ENCODE measurements at places on chromosomes 3 and 15.

DNA sequence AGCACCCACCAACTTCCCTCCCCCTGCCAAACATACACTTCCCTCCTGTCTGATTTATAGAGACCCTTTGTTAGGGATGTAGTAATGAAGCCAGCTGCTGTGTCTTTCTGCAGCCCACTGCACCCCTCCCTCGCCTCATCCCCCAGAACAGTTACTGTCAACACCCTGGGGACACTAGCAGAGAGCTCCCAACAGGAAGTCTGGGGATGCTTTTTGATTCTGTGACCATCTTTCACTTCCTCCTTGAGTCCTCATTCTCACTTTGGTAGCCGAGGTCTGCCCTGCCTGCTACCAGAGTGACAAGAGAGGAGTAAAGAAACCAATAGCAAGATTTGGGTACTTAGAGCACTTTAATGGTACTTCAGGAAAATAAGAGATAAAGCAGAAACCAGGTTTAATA lies 201.6 kb downstream of the SATB1 start:
- no peak for DNase-seq

DNA sequence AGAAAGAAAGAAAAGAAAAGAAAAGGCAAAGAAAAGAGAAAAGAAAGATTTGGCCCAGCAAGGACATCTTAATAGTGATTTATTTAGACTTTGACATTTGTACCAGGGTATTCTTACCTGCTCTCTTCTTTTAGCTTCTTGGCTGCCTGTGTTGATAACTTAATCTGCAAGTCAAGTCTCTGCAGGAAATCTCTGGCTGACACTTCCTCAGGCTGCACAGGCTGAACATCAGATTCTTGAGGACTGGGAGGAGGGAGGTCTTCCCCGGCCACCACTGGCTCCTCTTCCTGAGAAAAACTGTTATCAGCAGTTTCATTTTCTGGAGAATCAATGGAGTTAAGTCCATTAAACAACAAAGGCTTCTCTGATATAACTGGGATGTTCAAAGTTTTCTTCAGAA lies 12.8 kb downstream of the LYSMD2 start:
- peak; percentile 24 for DNase-seq

DNA sequence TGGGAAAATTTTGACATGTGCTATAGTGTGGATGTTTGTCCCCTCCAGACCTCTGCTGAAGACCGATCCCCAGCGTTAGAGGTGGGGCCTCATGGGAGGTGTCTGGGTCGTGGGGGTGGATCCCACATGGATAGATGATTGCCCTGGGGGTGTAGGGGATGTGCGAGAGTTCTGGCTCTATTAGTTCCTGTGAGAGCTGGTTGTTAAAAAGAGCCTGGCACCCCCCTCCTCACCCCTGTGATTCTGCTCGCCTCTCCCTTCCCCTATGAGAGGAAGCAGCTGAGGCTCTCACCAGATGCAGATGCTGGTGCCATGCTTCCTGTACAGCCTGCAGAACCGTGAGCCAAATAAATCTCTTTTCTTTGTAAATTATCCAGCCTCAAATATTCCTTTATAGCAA lies 67.4 kb downstream of the ATP10A start:
- no peak for DNase-seq

DNA sequence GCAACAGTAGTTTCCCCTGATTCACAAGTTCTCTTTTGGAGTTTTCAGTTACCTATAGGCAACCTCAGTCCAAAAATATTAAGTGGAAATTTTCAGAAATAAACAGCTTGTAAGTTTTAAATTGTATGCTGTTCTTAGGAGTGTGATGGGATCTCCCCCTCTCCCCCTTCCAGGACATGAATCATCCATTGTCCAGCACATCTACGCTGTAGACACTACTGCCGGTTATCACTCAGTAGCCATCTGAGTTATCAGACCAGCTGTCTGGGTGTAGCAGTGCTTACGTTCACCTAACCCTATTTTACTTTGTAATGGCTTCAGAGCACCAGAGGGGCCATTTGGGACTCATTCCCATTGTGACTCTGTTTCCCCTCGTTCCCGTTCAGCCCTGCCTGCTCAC lies 96.7 kb upstream of the PLXNA1 start:
- no peak for DNase-seq

DNA sequence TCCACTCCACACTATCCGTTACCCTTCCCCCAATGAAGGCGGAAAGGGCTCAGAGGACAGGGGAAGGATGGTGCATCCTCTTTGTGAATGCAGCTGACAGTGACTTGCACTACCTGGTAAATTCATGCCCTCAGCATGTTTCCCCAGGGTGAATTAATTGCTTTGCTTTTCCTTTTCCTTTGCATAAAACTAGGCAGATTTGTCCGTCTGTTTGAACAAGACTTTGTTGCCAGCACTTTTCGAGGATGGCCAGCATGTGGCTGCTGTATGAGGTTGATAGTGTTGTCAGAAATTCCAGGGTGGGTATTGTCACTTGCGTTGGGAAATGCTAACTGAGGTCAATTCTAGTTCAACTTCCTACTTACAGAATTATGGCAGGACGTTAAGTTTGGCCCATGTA lies 79.0 kb upstream of the RARB start:
- DNase-seq, result no peak

DNA sequence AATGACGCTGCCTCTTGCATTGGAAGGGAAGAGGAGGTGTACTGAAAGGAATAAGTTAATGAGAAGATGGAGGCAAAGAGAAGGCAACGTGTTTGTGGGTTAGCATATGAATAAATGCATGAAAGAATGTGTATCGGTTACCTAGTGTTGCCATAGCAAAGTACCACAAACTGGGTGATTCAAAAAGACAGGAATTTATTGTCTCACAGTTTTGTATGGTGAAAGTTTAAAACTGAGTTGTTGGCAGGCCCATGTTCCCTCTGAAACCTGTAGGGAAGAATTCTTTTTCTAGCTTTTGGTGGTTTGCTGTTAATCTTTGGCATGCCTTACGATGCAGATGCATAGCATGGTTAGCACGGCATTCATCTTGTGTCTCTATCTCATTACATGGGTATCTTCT lies 729.9 kb downstream of the MECOM start:
- no peak for DNase-seq

DNA sequence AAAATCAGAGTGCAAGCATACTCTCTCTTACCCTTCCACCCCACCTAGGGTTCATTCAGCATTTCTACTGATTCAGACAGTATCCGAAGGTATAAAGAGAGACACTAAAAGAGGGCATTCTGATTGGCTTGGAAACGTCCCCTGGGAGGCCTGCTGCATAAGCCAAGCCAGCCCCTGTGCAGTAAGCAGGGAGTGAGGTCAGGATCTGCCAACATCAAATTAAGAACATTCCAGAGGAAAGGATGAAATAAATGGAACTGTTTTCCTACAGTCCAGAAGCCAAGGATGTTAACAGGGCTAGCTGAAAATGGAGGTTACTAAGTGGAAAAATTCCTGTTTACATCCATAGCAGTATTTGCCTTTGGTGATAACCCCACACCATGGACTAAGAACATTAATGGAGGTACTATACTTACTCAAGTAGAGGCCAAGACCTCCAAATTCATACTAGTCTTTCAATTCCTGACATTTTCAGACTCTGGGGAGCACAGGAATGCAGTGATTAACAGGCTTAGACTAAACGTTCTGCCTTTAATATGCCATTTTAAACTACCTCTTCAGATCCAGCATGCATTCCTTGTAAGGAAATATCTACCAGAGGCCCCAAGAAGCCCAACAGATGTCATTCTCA lies 34.5 kb downstream of the NPTN start:
- no peak for DNase-seq

- peak; percentile 43 for DNase-seq
These were observed 9.3 kb downstream of the DUOX1 start for GRCh38 chr15:45138814-45139765.

DNA sequence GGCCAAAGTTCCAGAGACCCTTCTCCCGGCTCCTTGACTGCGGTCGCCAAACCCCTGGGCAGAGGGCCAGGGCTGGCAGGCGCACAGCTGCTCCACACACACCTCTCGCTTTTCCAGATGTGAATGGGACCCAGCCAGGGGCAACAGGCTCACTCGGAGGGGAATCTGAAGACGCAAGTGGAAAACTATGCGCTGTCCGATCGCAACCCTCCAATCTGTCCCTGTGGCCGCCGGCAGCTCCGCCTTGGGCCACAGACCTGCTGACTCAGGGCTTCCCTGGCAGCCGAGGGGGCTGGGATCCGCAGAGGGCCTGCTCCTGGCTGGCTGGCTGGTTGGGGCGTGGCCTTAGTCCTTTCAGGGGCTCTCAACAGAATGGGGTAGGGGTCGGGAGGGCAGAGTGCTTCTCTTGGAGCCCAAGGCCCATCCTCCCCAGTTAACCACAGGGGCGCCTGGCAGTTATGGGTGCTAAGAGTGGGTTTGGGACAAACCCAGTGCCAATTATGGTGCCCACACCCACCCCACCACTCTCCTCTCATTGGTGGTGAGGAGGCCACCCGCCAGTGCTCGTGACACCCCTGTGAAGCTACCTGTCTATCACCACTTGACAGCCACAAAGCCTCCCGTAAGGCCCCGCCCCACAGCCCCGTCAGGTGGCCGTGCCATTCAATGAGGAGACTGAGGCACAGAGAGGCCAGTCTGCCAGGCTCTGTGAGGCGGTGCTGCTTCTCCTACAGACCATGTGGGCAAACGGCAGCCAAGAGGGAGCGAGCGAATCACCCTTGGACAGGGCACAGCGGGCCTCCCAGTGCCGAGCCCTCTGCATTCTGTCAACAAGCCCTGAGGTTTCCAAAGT lies 53.8 kb downstream of the IQSEC1 start:
- DNase-seq, result peak; percentile 96

- DNase-seq, result no peak
These were observed 155.7 kb downstream of the GREM1 start for GRCh38 chr15:32873284-32874114.

GRCh38 chr3:153439780-153440179 lies 277.8 kb downstream of the RAP2B start:
- no peak for DNase-seq

DNA sequence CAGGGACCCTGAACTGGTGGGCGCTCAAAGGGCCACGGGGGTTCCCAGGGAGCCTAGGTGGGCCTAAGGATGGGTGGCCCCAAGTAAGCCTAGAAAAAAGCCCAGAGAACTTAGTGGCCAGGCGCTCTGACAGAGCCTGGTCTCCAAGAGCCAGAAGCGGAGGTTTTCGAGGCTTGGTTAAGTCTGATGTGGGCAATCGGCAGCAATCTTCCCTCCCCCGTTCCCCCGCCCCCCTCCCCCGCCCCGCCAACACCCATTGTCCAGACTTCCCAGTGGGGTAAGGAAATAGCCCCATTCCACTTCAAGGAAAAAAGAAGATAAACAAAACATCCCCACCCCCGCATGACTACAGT lies 6.7 kb downstream of the EOMES start:
- DNase-seq, result peak; percentile 69

- DNase-seq, result no peak
These were observed 30.3 kb upstream of the VEPH1 start for GRCh38 chr3:157533298-157534070.

DNA sequence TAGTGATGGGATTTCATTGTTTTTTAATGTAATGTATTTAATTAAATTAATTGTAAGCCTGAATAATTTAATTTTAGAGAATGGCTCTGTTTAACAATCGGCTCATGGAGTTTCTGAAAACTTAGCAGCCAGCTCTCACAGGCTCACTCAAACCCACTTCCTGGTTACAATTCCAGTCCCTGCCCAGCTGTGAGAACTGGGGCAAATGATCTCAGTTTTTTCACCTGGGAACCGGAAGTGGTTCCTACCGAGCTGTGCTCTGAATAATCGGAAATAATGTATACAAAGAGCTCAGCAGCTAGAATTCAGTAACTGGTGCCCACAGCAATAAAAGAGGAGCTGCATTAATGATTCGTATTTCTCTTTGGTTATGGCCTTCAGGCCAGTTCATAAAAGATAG lies 244.3 kb upstream of the MCTP2 start:
- DNase-seq, result no peak

GRCh38 chr15:64013179-64014062 lies 32.9 kb downstream of the DAPK2 start:
- DNase-seq, result no peak

GRCh38 chr15:66702035-66702786 lies at the start of gene SMAD6:
TSS of gene SMAD6 (plus strand) at chr15:66702236. CDS start at chr15:66703259, 1,023 bp downstream.
- peak; percentile 96 for DNase-seq

DNA sequence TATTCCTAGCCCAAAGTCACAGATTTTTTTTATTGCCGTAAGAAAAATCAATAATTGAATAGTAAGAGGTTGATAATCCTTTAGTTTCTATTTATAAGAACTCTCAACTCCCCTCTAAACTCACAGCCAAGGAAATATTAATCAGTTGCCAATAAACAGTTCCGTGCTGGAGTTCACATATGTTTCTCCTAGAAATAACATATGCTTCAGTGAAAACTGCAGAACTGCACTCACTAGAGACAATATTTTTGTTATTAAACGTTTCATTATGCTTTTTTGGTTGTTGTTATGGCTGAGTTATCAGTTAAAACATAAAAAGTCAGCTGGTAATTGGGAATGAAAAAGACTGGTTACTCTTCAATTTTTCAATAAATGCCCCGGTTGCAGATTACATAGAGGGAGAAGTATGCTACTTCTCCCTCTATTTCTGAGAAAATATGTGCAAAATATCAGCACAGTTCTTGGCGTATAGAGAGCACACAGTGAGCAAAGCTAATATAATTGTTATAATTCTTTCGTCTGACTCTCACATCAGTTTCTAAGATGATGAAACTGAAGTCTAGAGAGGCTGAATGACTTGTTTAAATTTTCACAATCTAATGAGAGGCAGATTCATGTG lies 781.2 kb upstream of the GRM7 start:
- DNase-seq, result no peak

GRCh38 chr3:29451920-29452319 lies 171.0 kb downstream of the RBMS3 start:
- DNase-seq, result no peak

DNA sequence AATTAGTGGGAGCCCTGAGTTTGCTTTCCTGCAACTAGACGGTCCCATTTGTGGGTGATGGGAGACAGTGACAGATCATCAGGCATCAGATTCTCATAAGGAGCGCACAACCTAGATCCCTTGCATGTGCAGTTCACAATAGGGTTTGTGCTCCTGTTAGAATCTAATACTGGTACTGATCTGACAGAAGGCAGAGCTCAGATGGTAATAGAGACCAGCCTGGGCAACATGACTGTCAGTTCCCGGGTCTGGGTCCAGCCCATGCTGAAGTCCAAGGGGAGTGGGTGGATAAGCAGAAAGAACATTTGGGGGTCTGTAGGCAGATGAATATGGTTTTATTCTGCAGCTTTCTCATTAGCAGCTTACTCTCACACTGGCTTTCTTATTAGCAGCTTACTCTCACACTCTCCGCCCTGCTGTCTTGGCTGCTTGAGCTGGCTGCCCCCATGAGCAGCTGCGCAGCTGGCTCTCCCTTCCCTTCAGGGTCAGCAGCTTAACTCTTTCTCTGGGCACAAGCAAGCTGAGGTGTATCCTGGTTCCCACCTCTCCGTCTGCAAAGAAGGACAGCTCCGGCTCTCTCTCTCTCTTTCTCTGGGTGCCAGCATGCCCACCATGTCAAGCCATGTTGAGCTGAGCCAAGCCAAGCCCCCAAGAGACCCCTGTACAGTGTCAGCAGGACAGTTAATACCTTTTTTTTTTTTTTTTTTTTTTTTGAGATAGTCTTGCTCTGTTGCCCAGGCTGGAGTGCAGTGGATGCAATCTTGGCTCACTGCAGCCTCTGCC lies 46.5 kb downstream of the KLHDC8B start:
- DNase-seq, result no peak

- DNase-seq, result peak; percentile 1
These were observed 230.7 kb upstream of the LYSMD4 start for GRCh38 chr15:99963976-99964375.
